Right ventricle myocardium superior (tissue), 1 donor: ENCODE measurements at places on chromosomes 1 and 21. TPM values are rescaled to one million over a fixed set of nuclear protein-coding genes. Genes with fewer than 3 reads are reported as not detected.
A peak's percentile ranks its signal among the peaks of the same experiment; 100 is the strongest.

DNA sequence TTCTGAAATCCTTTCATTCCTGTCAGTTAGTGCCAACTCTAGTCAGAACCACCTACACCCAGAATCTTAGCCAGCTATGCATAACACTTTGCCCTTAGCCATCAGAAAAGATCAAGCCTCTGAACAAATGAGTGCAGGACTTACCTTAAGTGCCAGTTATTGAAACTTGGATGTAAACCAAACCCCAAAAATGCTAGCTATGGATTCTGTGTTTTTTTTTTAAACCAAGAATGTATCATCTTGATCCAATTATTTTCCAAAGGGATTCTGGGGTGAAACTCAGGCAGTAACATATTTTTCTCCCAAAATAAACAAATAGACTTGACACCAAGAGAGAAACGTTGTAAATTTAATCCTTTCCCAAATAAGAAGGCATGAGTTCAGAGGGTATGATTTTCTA lies 538.6 kb upstream of the ADAMTS5 start:
- no peak for DNase-seq

DNA sequence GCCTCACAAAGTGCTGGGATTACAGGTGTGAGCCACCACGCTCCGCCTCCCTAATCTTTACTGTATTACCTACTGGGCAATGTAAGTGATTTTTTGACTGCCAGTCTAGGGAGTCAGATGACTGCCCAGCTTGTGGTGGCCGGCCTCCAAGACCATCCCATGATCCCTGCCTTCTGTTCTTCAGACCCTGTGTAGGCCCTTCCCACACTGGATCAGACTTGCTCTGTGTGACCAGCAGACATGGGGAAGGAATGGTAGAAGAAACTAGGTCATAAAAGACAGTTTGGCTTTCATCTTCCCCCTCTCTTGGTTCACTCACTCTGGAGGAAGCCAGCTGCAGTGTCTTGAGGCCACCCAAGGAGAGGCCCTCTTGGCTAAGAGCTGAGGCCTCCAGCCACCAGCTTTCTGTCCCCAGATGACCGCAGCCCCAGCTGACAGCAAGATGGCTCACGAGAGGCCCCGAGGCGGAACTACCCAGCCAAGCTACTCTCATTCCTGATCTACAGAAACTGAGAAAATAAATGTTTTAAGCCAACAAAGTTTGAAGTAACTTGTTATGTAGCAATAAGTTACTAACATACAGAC lies 14.5 kb upstream of the CBR3 start:
- peak; percentile 64 for DNase-seq

- no peak for DNase-seq
These were observed 134.6 kb upstream of the ARHGEF16 start for GRCh38 chr1:3319874-3320245.

GRCh38 chr1:210800301-210800700 lies 333.6 kb downstream of the KCNH1 start:
- DNase-seq = no peak

GRCh38 chr1:61184040-61184713 lies 101.8 kb downstream of the NFIA start:
- DNase-seq = peak; percentile 95

DNA sequence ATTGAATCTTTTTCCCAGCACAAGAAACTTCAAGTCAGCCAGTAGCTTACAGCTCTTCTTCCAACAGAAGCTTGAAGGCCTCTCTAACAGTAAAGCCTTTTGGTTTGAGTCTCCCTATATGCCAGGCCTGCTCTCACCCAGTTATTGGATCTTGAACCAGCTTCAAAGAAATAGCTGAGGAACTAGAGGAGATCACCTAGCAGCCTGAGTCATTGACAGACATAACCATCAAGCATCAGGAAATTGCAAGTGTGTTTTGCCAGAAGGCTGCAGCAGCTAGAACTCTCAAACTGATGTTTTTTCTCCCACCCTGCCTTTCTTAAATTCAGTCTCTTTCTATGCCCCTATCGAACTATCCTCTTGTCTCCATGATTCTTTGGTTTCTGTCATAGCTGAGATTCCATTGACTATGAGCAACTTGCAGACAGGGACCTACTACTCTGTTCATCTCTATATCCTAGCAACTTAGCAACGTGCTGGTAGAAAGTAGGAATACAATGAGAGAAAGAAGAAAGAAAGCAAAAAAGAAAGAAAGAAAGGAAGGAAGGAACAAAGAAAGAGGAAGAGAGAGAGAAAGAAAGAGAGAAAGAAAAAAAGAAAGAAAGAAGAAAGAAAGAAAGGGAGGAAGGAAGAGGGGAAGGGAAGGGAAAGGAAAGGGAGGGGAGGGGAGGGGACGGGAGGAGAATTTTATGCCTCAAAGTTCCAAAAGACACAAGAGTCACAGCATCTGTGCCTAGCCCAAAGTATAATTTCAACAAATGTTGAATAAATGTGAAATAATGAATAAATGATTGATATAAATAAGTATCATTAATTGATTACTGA lies 60.0 kb upstream of the FGGY start:
- no peak for DNase-seq

DNA sequence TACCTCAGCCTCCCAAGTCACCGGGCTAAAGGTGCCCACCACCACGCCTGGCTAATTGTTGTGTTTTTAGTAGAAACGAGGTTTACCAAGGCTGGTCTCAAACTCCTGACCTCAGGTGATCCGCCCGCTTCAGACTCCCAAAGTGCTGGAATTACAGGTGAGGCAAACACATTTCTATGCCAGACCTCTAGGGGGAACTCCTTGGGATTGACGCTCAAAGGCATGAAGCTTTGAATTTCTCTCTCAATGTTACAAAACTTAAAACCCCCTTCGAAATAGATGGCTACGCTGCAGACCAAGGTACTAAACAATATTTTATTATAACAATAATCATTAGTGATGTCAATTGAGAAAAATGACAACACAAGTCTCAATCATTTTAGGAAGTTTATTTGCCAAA lies 330.0 kb downstream of the SETD4 start:
- no peak for DNase-seq

- no peak for DNase-seq
These were observed 66.6 kb downstream of the MAN1C1 start for GRCh38 chr1:25683177-25683576.

DNA sequence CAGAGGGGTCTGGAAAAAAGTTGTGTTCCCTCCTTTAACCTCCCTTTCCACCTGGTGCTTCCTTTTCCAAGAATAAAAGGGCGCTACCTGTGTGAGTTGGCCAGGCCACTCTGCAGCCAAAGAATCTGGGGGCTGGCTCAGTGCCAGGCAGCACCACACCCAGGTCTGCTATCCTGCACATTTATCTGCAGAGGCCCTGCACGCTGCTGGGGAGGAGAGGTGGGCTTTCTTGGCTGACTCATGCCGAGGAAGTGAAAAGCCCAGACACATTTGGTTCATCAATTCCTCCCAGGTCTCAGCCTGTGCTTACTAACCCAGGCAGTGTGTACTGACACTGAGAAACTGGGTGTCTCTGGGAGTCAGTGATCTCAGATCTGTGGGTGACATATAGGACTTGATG lies 79.8 kb upstream of the F3 start:
- no peak for DNase-seq

- DNase-seq = no peak
These were observed 7.7 kb downstream of the ZBTB21 start for GRCh38 chr21:42002421-42002958.

GRCh38 chr1:214264196-214264595 lies 16.8 kb upstream of the SMYD2 start:
- DNase-seq = no peak

- DNase-seq = no peak
These were observed 4.4 kb downstream of the AK2 start for GRCh38 chr1:33032126-33032869.

ST6GALNAC5 gene
- 0.46 TPM for total RNA-seq

TRNAU1AP gene
- total RNA-seq = 11.7 TPM

NPPA gene
- 25.3 TPM for total RNA-seq

RNF223 gene
- not detected for total RNA-seq

OR2T35 gene
- not detected for total RNA-seq

CTSK gene
- total RNA-seq = 4.9 TPM

TMCC2 gene
- 1.3 TPM for total RNA-seq

SLC30A10 gene
- 0.32 TPM for total RNA-seq

FCRL4 gene
- total RNA-seq = not detected

ZMYND12 gene
- 0.78 TPM for total RNA-seq

UBE2U gene
- 1.2 TPM for total RNA-seq

TSPEAR gene
- 0.51 TPM for total RNA-seq
